Activated CD4-positive, alpha-beta T cell treated with anti-CD3 and anti-CD28 coated beads, Interleukin-2, amount 10 ng/mL, durations not matched to agents 24 days and 14 days (primary cell): ENCODE measurements at places on chromosomes 11 and 22. TPM values are rescaled to one million over a fixed set of nuclear protein-coding genes. Genes with fewer than 3 reads are reported as not detected.

DNA sequence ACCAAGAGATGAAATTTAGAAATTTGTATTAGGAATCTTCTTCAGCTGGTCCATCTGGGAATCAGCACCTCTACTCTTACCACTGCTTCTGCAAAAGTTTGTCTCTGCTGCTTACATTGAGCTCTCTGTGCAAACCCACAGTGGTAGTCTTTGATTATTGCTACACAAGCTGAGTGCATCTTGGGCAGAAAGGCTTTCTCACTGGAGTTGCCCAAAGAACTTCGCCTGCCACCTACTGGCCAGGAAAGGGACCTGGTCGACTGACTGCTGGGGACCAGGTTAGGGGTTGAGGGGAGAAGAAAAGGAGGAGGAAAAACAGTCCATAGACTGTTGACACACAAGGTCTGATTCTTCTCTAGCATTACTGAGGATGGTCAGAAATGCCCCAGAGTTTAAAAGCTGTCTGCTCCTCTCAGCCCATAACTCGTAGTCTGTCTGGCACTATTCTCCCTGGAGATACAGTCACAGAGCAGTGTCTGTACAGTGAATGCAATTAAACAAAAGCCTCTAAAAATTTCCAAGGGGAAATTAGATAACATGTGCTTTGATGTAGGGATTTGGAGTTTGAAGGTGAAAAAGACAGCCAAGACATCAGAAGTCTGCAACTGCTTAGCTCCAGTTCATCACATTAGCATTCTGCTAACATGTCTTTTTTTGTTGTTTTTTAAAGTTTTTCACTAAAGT is 215.0 kb upstream of the CTSC start:
- peaks cover 9% of the 10 kb centered on the region for H3K27me3 ChIP-seq
- DNase-seq = peak; percentile 87
- peaks cover 3% of the 10 kb centered on the region for H3K4me1 ChIP-seq

- no peak overlapping the region for H3K27ac ChIP-seq
- H3K4me3 ChIP-seq = no peak overlapping the region
- H3K27me3 ChIP-seq = peaks cover 16% of the 10 kb centered on the region
- DNase-seq = no peak
Observed at GRCh38 chr22:38970551-38970950, 11.6 kb upstream of the APOBEC3B start.

DNA sequence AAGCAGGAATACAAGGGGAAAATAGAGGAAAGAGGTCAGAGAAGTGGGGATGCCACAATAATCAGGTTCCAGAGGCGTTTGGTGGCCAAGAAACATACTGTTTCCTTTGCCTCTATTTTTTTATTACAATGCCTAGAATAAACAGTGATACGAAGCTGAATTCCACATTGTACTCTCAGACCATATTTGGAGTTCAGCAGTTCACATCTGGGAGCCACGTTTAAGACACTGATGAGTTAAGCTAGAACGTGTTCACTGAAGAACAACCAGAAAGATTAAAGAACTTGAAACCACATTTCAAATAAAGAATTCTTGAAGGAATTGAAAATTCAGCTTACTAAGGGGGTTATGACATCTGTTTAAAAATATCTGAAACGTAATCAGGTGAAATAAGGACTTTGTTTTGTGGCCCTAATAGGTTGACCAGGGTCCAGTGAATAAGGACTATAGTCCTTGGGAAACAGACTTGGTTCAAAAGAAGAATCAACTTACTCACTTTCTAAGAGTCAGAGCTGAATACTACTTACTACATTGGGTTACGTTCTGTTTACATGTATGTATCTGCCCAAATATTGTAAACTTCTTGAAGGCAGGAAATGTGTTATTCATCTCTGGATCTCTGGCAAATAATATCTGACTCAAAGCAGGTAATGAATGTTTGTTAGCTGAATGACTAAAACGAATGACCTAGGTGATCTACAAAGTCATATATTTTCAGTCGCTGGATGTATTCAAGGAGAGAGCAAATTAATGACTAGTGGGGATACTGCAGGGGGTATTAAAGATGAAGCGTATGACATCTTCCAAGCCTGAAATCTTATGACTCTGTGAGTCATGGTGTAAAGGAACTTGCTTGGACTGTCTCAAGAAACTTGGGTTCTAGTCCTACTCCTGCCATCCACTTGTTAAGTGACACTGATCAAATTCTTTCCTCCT is 247.0 kb upstream of the NARS2 start:
- no peak overlapping the region for H3K27ac ChIP-seq
- DNase-seq = no peak
- H3K4me1 ChIP-seq = no peaks in the 10 kb centered on the region
- H3K36me3 ChIP-seq = no peaks in the 10 kb centered on the region
- no peak overlapping the region for H3K4me3 ChIP-seq

TRPM5 gene
- total RNA-seq = not detected in 2 replicates

DNA sequence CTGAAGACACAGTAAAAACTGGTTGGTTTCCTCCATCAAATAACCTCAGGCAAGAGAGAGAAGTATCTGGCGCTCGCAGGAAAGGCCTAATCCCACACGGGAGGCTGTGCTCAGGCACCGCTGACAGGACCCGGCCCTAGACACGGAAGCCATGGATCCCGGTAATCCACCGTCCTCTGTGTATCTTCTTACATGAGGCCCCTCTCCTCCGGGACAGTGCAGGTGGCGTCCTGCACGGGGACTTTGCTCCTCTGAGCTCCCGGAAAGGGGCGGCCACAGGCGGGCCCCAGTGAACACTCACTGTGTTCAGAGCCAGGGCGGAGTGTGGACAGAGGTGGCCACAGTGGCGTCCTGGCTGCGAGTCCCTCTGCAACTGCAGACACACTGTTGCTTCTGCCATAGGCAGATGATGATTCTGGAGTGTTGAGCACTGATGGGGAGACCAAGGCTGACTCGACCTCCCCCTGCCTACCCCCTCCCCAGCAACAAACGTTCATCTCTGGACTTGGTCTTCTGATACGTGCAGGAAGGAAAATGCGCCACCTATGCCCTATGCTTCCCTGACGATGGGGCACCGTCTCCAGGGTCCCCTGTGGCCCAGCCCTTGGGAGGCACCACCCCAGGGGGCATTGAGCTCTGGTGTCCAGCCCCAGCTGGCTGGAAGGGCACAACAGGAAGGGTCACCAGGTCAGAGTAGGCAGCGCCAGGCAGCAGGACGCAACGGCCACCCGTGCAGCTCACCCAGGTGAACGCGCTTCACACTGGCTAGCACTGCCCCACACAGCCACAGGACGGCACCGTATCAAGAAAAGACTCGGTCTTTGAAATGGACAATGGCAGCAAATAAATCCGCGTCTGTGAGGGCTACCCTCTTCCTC is 95.7 kb downstream of the TRMU start:
- no peak for DNase-seq
- H3K4me3 ChIP-seq = peak overlapping the region; percentile 81
- no peaks in the 10 kb centered on the region for H3K36me3 ChIP-seq
- H3K4me1 ChIP-seq = peaks cover 11% of the 10 kb centered on the region
- no peaks in the 10 kb centered on the region for H3K27me3 ChIP-seq
- peak overlapping the region; percentile 94 for H3K27ac ChIP-seq

DNA sequence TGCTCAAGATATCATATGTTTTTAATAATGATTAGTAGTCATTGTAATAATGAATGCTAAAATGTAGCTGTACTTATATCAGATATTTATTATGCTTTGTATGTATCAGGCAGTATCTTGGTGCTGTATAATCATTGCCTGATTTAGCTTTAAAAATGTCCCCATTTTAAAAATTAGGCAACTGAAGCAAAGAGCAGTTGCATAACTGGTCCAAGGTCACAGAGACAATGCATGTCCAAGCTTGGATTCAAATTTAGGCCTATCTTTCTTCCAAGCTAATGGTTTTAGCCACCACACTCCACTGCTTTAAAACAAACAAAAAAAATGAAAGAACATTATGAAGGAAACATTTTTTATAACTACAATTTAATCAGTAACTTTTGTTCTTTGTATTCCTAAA is 725.8 kb upstream of the RAG2 start:
- H3K4me3 ChIP-seq = no peak overlapping the region
- no peaks in the 10 kb centered on the region for H3K27me3 ChIP-seq
- no peak overlapping the region for H3K27ac ChIP-seq

MTFP1 gene
- 79.3 and 80.5 TPM in 2 replicates for total RNA-seq
